Thoracic aorta (tissue), 2 donors: ENCODE measurements at places on chromosomes 16 and 17.

DNA sequence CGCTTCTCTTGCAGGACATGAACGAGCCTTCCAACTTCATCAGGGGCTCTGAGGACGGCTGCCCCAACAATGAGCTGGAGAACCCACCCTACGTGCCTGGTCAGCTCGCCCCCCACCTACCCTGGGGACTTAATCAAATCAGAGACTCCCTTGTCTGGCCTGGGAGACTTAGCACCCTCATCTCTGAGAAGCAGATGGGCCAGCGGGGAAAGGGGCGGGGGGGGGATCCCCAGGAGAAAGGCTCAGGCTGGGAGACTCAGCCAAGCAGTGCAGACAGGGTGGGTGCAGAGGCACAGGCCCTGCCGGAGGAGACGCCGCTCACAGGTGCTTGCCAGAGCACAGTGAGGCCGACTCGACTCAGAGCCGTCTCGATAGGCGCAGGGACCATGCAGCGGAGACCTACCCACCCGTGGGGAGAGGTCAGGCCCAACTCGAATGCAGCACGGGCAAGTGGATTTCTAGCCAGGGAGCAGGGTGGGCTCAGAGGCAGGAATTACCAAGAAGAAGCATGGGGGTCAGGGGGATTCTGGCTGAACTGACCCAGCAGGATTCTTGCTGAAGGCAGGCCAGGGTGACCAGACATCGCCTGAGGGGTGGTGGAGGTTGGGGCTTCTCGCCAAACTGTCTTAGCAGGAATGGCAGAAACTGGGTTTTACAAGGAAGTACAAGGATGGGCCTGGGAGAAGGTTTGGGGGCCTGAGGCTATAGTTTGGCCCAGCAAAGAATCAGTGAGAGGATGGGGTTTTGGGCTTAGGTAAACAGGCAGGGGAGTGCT, 9.7 kb downstream of the GAA start:
- no peaks in the 10 kb centered on the region for H3K27me3 ChIP-seq
- H3K27ac ChIP-seq = no peak overlapping the region
- H3K4me1 ChIP-seq = no peaks in the 10 kb centered on the region

DNA sequence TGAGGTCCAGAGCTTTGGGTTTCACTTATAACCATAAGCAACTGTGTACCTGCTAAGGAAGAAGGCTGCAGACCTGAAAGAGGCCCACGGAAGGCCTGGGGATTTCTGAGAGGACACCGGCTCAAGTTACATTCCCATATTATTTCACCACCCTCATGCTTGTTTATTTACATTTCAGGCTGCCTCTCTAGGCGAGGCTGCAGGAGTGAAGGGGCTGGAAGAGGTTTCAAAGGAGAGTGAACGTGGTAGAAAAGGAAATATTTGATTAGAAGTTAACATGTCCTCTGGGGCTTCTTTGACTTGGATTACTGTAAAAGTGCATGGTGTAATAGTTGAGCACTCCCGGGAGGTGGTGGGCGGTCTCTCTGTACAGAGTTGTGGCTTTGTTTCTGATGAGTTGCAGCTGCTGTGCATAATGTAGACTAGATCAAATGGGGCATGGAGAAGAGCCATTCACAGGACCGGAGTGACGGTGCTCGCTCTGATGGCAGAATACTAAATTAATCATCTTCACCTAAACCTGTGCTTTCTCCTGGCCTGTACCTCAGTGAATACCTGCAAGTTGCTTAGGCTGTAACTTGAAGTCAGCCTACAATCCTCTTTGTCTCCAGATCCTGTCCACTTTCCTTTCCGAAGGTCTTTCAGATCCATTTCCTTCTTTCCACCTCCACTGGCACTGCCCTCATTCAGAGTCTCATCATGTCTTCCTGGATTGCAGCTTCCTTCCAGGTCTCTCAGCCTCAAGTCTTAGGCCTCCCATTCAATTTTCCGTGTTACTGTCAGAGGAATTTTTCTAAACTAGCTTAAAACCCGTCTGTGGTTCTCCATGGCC, 1.9 kb upstream of the CPD start:
- no peak overlapping the region for H3K4me3 ChIP-seq
- no peak for DNase-seq
- H3K27me3 ChIP-seq = no peaks in the 10 kb centered on the region
- peaks cover 26% of the 10 kb centered on the region for H3K4me1 ChIP-seq

GRCh38 chr16:77330332-77331042, 104.3 kb downstream of the ADAMTS18 start:
- H3K4me3 ChIP-seq = no peak overlapping the region
- H3K27me3 ChIP-seq = no peaks in the 10 kb centered on the region
- no peaks in the 10 kb centered on the region for H3K4me1 ChIP-seq

GRCh38 chr17:29433541-29433940, 43.4 kb downstream of the TAOK1 start:
- H3K27ac ChIP-seq = no peak overlapping the region
- peaks cover 14% of the 10 kb centered on the region for H3K4me1 ChIP-seq
- no peaks in the 10 kb centered on the region for H3K27me3 ChIP-seq
- no peak overlapping the region for H3K4me3 ChIP-seq
- H3K36me3 ChIP-seq = no peaks in the 10 kb centered on the region
- no peak for DNase-seq

GRCh38 chr17:48148854-48149786, 41.6 kb downstream of the SNX11 start:
- no peaks in the 10 kb centered on the region for H3K36me3 ChIP-seq
- no peaks in the 10 kb centered on the region for H3K4me1 ChIP-seq
- DNase-seq = no peak
- H3K27me3 ChIP-seq = peaks cover 4% of the 10 kb centered on the region

DNA sequence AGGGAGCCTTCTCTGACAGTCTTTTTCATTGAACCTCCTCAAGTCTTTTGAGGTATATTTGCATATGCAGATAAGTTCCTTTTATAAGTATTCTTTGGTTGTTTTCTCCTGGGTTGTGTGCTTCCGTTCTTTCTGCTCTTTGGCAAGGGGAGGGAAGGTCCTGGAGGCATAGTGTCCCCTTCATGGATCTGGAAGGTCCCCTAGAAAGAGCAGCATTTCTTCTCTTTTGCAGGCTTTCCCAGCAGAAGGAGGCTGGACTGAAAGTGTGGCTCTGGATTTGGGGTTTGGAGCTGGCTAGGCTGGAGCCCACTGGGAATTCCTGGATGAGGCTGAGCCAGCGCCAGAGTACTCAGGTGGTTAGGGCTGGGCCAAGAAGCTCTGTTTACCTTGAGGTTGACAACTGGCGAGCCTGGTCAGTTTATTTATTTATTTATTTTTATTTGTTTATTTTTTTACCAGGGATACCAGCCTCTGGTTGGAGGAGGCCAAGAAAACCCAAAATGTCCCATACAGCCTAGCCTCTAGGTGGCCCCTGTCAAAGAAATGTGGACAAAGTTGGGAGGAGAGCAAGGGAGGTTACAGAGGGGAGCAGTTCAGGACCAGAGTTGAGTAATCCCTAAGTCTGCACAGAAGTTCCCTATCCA, 5.4 kb upstream of the TOP2A start:
- H3K4me1 ChIP-seq = no peaks in the 10 kb centered on the region
- H3K27me3 ChIP-seq = no peaks in the 10 kb centered on the region

- no peak for DNase-seq
- no peak overlapping the region for H3K4me3 ChIP-seq
- H3K27ac ChIP-seq = no peak overlapping the region
- no peaks in the 10 kb centered on the region for H3K27me3 ChIP-seq
- H3K4me1 ChIP-seq = no peaks in the 10 kb centered on the region
Measured at GRCh38 chr16:51180719-51181502, 29.8 kb upstream of the SALL1 start.

DNA sequence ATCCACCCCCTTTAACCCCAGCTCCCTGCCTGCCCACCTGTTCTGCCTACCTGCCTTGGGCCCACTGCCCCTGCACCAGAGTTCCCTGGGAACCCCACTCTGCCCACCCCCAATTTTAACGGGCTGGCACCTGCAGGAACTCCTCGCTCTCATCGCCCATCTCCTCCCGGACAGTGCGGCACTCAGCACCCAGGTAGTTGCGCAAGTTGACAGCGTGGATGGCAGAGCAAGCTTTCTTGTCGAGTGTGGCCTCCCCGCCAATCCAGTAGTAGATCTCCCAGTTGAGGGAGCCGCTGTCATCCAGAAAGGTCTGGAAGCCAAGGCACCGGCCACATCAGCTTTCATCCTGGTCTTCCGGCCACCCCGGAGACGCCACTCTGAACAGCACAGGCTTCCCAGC, 7.8 kb downstream of the FLII start:
- H3K4me3 ChIP-seq = no peak overlapping the region
- H3K27me3 ChIP-seq = no peaks in the 10 kb centered on the region

- H3K4me3 ChIP-seq = no peak overlapping the region
- H3K36me3 ChIP-seq = no peaks in the 10 kb centered on the region
- no peak overlapping the region for H3K27ac ChIP-seq
- no peak for DNase-seq
- H3K27me3 ChIP-seq = no peaks in the 10 kb centered on the region
- H3K4me1 ChIP-seq = no peaks in the 10 kb centered on the region
Measured at GRCh38 chr16:58331024-58331707, 36.3 kb upstream of the PRSS54 start.

DNA sequence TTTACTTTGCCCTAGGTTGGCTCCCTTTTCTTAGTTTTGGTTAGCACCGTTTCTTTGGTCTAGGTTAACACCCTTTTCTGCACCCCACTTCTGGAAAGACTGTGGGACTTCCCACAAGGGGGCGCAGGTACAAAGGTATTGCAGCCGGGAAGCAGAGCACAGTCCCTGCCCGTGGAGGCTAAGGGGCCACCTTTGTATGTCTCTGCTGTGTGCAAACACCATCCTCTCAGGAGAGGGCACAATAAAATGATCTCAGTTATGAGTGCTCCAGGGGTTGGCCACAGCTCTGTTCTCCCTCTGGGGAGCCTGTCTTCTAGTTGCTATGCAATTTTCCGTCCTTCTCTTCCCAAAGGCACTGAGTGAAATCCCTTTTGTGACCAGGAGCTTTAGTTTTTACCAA, 28.4 kb upstream of the TMC5 start:
- no peak overlapping the region for H3K27ac ChIP-seq
- H3K4me3 ChIP-seq = no peak overlapping the region
- H3K36me3 ChIP-seq = no peaks in the 10 kb centered on the region

GRCh38 chr17:68437979-68438822, 19.1 kb downstream of the WIPI1 start:
- H3K27me3 ChIP-seq = no peaks in the 10 kb centered on the region
- H3K27ac ChIP-seq = no peak overlapping the region
- peak overlapping the region; percentile 22 for H3K4me3 ChIP-seq
- peaks cover 1% of the 10 kb centered on the region for H3K4me1 ChIP-seq
- peaks cover 24% of the 10 kb centered on the region for H3K36me3 ChIP-seq

DNA sequence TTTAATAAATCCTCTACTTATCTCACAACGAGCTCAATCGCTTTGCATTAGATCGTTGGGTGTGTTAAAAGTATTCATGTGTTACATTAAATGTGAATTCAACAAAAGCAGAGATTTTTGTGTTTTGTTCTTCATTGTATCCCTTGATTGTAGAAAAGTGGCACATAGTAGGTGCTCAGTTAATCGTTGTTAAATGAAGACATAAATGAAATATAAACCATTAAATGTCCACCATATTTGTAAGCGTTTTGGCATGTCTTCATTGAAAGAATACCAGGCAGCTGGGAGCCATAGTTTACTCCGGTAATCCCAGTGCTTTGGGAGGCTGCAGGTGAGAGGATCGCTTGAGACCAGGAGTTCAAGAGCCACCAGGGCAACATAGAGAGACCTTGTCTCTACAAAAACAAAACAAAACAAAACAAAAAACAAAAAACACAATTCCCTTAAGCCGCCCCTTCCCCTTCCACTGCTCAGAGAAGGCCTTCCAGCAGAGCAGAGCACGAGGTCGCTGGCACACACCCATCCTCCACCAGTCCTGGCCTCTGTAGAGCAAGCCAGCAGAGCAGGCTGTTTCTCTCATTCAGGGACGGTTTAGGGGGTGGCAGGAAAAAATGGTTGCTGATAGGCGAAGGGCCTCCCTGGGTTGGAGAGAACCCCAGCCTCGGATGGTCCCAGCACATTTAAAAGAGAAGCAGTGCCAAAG, 673 bp upstream of the CHD9 start:
- peak overlapping the region; percentile 81 for H3K4me3 ChIP-seq
- H3K27ac ChIP-seq = peak overlapping the region; percentile 71
- no peaks in the 10 kb centered on the region for H3K36me3 ChIP-seq
- peaks cover 24% of the 10 kb centered on the region for H3K4me1 ChIP-seq

GRCh38 chr16:13307255-13307654, 405.9 kb downstream of the SHISA9 start:
- no peaks in the 10 kb centered on the region for H3K27me3 ChIP-seq
- H3K36me3 ChIP-seq = no peaks in the 10 kb centered on the region
- H3K27ac ChIP-seq = no peak overlapping the region
- DNase-seq = no peak

DNA sequence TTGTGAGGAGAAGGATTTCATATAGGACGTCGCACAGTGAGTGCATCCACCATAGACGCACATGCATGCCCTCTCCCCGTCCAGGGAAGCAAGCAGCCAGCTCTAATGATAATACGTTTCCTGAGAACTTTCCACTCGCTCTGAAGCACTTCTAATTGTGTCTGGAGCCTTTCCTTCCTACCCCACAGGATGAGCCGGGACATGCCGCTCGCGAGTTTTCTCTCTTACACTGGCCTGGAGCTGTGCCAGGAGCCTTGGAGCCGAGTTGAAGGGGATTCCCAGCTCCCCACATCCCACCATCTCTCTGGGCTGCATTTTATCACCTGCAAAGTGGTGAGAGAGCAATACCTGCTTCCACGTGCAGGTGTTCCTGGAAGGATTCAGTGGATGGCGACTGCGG, 368.1 kb downstream of the C16orf95 start:
- no peaks in the 10 kb centered on the region for H3K4me1 ChIP-seq
- no peak for DNase-seq
- H3K4me3 ChIP-seq = no peak overlapping the region
- H3K27me3 ChIP-seq = no peaks in the 10 kb centered on the region

DNA sequence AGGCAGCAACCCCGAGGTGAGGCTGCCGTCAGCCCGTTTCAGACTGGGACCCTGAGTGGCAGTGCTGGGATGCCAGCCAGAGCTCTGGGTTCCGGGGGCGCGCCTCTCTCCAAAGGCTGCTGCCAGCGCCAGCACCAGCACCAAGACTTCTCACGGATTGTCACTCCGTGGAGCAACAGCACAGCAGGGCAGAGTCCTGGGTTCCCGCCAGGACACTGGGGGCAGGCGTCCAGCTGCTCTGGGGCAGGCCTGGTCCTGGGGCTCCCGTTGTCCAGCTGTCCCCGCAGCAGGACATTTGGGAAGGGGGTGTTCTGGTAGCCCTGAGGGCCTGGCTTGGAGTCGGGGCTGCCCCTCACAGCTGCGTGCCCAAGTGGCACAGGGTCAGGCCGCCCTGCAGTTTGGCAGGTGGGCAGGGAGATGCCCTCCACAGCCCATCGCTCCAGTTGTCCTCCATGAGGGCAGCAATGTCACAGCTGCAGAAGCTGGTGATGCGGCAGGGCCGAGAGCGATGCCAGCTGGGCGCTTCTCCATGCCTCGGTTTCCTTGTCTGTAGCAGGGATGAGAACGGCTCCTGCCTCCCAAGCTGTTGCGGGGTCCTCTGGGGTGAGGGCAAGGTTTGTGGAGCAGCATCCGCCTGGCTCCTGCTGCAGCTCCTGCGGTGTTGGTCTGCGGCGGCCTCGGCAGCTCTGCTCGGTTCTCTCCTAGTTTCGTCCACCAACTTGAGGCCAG, 137.3 kb upstream of the CIBAR2 start:
- DNase-seq = no peak
- no peaks in the 10 kb centered on the region for H3K27me3 ChIP-seq
- H3K36me3 ChIP-seq = no peaks in the 10 kb centered on the region
- H3K4me1 ChIP-seq = no peaks in the 10 kb centered on the region

GRCh38 chr17:37273409-37274051, 102.3 kb upstream of the C17orf78 start:
- H3K36me3 ChIP-seq = no peaks in the 10 kb centered on the region
- no peak overlapping the region for H3K27ac ChIP-seq
- DNase-seq = no peak
- no peak overlapping the region for H3K4me3 ChIP-seq
